NCI-H2081 (cell line): ENCODE measurements at places on chromosomes 11 and 22.
A peak's percentile ranks its signal among the peaks of the same experiment; 100 is the strongest.

GRCh38 chr11:75500742-75501141 lies 25.0 kb downstream of the GDPD5 start:
- DNase-seq: no peak

- DNase-seq: no peak
Measured at GRCh38 chr11:22734628-22735345, 68.4 kb downstream of the GAS2 start.

GRCh38 chr22:36563444-36563843 lies 34.5 kb upstream of the EIF3D start:
- DNase-seq: no peak

DNA sequence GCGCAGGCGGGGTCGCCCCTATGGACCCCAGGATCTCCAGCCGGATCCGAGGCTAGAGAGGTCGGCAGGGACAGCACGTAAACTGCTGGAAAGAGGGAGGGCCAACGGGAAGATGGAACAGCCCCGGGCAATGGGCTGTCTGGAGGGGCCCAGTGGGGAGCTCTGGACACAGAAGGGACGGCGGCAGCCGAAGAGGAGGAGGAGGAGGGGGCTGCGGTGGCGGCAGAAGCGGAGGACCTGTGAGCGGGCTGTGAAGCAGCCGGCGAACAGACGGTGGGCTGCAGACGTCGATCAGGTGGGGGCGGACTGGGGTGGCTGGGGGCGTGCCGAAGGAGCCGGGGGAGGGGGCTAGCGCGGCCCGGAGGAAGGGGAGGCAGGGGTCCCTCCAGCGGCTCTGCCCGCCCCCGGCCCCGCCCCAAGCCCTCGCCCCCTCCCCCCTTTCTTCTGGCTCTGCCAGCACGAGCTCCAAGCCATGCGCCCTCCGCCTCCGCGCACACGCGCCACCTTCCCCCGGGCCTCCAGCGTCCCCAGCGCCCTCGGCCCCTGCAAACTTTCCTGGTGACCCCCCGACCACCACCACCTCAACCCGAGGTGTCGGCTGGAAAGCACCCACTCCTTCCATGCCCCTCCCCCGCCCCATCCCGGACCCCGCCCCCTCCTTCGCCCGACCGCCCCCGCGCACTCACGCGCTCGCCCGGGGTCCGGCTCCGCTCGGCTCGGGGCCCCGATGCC lies 432 bp downstream of the TNKS1BP1 start:
- DNase-seq: peak; percentile 27

DNA sequence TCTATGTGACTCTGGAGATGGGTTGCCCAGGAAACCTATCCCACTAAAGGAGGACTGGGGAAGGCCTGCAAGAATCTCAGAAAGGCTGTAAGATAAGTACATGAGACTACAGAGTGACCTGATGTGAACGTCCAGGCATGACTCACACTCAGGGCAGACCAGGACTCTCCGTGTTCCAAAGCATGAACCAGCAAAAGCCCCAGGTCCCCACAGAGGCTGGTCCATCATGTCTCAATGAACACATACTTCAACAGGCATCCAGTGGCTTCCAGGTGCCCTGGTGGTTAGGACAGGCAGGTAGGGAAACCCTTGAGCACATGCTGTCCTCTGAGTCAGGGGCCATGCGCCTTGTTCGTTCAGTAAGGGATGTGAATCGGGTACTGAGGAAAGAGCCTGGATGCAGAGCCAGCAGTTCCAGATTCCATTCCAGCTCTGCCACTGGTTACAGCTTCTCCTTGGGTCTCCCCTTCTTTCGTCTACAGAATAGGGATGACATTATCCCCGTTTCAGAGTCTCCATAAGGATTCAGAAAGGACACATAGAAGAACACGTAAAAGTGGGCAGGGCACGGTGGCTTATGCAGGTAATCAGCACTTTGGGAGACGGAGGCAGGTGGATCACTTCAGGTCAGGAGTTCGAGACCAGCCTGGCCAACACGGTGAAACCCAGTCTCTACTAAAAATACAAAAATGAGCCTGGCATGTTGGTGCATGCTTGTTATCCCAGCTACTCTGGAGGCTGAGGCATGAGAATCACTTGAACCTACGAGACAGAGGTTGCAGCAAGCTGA lies 129.0 kb upstream of the TEAD1 start:
- no peak for DNase-seq
